Left ventricle myocardium inferior (tissue), 1 donor: ENCODE measurements at places on chromosomes 12 and 14. TPM values are rescaled to one million over a fixed set of nuclear protein-coding genes. Genes with fewer than 3 reads are reported as not detected.

The DDN gene
- 1.4 TPM for total RNA-seq

GRCh38 chr12:69657376-69658137, 41.5 kb downstream of the BEST3 start:
- H3K36me3 ChIP-seq, result no peaks in the 10 kb centered on the region
- H3K27ac ChIP-seq, result no peak overlapping the region
- H3K27me3 ChIP-seq, result no peaks in the 10 kb centered on the region
- H3K4me1 ChIP-seq, result peaks cover 24% of the 10 kb centered on the region

DNA sequence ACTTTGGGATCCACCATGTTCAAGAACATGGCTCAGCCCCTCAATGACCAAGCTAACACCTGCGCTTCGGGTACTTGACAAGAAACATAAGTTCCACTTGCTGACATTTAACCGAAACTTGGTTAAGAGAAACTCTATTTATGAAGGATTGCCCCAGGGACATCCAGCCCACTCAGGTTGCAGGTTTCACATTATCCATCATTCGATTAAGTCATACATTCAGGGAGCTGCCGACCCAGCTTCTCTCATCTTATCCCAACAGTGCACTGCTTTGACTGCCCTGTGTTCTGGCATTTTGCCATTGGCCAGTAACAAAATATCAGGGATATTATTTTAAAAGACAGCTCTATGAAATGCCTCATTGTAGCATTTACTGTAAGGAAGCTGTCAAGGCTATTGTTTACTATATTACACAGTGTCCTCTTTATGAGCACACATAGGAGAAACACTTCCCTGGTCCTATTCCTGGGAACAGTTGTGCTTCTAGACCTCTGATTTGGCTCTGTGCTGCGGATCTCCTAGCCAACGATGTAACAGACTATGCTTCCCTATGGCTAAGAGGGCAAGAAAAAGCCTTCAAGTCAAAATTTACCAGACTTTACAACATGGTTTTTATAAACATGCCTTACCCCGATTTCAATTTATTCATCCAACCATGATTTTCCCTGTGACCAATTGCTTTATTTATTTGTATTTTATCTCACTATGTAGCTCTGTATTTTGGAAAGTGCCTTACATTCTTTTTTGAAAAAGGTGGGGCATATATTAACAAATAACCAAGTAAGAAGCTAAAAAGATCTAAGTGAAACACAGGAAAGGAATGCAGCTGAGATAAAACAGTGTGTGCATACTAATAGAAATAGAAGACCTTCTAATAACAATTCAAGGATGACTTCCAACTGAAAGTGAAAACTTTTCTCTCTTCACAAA, 109.3 kb downstream of the ITPR2 start:
- H3K4me3 ChIP-seq, result no peak overlapping the region
- H3K27ac ChIP-seq, result peak overlapping the region; percentile 41
- H3K36me3 ChIP-seq, result no peaks in the 10 kb centered on the region
- DNase-seq, result no peak
- peaks cover 37% of the 10 kb centered on the region for H3K4me1 ChIP-seq

GRCh38 chr14:100221533-100222223, 17.3 kb upstream of the YY1 start:
- DNase-seq, result peak; percentile 39
- H3K4me3 ChIP-seq, result peak overlapping the region; percentile 62
- H3K27ac ChIP-seq, result peak overlapping the region; percentile 52
- H3K4me1 ChIP-seq, result peaks cover 23% of the 10 kb centered on the region
- H3K27me3 ChIP-seq, result no peaks in the 10 kb centered on the region

DNA sequence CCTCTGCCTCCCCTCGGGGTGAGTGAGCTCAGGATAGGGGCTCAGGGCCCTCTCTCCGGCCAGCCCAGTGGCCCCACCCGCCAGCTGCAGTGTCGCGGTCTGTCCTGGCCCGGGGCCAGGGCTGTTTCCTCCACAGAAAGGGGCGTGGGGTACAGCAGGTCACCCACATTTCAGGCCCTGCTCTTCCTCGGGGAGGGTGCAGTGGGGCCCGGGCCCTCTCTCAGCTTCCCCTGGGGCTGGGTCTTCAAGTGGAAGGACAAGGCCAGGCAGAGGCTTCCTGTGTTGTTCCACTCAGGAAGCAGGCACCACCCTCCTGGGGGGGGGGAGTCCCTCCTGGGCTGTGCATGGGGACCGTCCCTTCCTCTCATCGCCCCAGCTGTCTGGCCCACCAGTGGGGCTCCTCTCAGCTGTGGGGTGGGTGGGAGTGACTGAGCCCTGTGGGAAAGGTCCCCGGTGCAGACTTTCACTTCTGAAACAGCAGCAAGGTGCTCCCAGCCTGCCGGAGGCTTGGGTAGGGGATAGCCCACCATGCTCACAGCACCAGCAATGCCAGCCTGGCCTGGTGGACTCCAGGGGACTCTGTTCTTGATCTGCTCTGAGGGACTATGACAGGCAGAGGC, 3.7 kb downstream of the GPR132 start:
- H3K4me3 ChIP-seq, result peak overlapping the region; percentile 51
- H3K27me3 ChIP-seq, result peaks cover 26% of the 10 kb centered on the region
- peaks cover 80% of the 10 kb centered on the region for H3K4me1 ChIP-seq
- peak; percentile 70 for DNase-seq
- peak overlapping the region; percentile 92 for H3K27ac ChIP-seq

GRCh38 chr12:86663173-86663572, 407.0 kb upstream of the MGAT4C start:
- H3K27me3 ChIP-seq, result no peaks in the 10 kb centered on the region
- no peaks in the 10 kb centered on the region for H3K36me3 ChIP-seq
- no peaks in the 10 kb centered on the region for H3K4me1 ChIP-seq
- DNase-seq, result no peak
- no peak overlapping the region for H3K27ac ChIP-seq

DNA sequence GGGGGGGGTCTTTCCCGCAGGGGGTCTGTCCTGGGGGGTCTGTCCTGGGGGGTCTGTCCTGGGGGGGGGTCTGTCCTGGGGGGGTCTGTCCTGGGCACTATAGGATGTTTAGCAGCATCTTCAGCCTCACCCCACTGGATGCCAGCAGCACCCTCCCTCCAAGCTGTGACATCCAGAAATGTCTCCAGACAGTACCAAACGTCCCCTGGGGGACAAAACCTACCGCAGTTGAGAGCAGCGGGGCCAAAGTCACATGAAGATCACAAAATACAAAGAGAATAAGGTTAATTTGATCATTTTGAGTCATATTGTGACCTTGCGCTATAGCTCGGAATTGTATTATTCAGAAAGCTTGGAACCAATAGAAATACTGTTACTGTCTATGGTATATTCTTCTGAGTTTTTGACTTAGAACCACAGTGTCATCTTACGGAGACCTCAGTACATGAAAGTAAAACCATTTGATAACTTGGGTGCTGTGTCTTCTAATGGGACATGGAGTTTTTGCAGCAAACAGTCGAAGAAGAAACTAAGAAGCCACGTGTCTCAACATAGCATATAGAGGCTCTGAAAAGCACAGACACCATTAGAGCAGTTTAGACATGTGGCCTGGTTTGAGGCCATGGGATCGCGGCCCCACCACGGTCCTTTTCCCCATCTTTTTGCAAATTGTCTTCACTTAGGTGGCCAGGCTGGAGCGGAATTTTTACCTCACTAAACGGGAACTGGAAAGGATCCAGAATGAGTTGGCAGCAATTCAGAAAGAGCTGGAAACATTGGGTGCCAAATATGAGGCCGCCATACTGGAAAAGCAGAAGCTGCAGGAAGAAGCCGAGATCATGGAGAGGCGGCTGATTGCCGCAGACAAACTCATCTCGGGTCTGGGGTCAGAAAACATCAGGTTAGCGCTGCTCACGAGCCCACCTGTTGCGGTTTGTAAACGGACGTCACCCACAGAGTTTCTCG, 59.9 kb downstream of the CCDC92 start:
- no peaks in the 10 kb centered on the region for H3K36me3 ChIP-seq
- peaks cover 42% of the 10 kb centered on the region for H3K27me3 ChIP-seq
- no peak overlapping the region for H3K27ac ChIP-seq
